ENCODE measurements at places on chromosomes 2 and 18.

DNA sequence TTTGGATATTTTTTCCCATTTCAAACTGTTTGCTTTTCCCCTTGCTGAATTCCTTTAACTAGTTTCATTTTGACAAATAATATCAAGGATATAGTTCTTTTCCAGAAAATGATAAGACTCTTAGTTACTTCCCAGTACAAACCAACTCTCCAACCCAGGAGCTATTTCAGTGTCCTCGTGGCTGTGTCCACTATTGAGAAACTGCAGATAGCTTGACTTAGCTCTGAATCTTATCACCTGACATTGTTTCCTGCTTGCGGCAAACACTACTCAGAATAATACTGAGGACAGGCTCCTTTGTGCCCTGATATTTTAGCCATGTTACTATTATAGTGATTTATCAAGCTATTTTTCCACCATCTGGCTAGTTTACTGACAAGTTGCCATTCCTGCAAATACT lies 74.6 kb downstream of the KLF7 start:
- no peak for DNase-seq

GRCh38 chr2:102059151-102059550 lies 67.4 kb downstream of the IL1R2 start:
- DNase-seq = no peak

DNA sequence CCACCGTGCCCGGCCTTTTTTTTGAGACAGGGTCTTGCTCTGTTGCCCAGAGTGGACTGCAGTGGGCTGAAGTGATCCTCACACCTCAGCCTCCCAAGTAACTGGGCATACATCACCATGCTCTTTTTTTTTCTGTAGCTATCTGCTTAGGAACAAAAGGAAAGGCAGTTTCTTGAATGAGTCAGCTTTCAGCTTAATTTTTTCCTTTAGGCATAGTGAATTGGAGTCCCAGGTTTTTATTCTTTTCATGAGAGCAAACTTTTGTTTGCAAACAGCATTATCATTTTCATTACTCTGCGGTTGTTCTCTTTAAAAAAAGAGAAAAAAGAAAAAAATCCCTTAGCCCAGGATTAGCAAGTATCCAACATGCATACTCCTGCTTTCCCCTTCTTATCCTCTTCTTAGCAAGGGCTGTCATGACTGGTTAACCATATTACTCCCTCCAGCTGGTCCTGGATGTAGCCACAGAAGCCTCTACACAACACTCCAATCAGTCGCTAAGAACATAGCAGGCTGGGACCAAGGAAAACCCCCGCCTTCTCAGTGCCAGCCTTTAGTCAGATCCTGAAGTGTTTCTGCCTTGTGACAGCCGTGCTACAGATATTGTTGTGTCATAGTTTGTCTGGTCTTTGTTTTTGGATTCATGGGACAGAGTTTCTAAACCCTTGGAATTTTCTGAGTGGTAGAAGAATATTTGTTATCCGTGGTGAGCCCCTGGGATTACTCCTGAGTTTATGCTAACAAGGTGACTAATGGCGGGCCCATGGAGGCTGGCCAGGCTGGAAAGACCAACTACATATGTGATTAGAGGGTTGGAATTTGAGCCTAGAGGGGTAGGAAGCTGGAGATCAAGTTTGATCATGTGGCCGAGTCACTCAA lies 23.3 kb upstream of the ST3GAL5 start:
- DNase-seq = no peak

GRCh38 chr2:101223814-101224231 lies 28.9 kb upstream of the CNOT11 start:
- no peak for DNase-seq

GRCh38 chr18:21682371-21683051 lies 22.1 kb downstream of the ABHD3 start:
- DNase-seq = no peak

GRCh38 chr18:44731530-44732237 lies 51.0 kb downstream of the SETBP1 start:
- no peak for DNase-seq

GRCh38 chr2:10260130-10260529 lies 42.6 kb upstream of the HPCAL1 start:
- DNase-seq = no peak

- DNase-seq = no peak
Measured at GRCh38 chr2:217710211-217710765, 292.5 kb downstream of the TNS1 start.

- DNase-seq = no peak
Measured at GRCh38 chr18:25365242-25365641, 13.3 kb upstream of the ZNF521 start.

DNA sequence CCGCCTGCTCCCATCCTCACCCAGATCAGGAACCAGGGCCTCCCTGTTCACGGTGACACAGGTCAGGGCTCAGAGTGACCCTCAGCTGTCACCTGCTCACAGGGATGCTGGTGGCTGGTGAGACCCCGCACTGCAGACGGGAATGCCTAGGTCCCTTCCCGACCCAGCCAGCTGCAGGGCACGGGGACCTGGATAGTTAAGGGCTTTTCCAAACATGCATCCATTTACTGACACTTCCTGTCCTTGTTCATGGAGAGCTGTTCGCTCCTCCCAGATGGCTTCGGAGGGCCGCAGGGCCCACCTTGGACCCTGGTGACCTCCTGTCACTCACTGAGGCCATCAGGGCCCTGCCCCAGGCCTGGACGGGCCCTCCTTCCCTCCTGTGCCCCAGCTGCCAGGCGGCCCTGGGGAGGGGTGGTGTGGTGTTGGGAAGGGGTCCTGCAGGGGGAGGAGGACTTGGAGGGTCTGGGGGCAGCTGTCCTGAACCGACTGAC lies 31.7 kb downstream of the GPC1 start:
- DNase-seq = no peak

DNA sequence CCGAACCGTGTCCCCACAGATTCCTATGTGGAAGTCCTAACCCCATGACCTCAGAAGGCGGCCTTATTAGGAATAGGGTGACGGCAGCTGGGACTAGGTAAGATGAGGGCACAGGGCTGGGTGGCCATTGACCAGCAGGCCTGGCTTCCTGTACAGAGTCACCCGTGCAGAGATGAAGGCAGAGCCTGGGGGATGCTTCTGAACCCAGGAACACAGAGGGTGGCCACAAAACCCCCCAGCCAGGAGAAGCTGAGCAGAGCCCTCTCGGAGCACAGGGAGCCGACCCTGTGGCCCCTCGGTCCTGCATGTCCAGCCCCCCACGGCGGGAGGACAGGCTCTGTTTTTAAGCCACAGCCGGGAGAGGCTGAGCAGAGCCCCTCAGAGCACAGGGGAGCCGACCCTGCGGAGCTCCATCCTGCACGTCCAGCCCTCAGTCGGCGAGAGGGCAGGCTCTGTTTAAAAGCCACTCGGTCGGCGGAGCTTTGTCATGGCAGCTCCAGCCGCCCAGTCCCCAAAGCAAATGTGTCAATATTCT lies 2.7 kb downstream of the PDCD1 start:
- no peak for DNase-seq

DNA sequence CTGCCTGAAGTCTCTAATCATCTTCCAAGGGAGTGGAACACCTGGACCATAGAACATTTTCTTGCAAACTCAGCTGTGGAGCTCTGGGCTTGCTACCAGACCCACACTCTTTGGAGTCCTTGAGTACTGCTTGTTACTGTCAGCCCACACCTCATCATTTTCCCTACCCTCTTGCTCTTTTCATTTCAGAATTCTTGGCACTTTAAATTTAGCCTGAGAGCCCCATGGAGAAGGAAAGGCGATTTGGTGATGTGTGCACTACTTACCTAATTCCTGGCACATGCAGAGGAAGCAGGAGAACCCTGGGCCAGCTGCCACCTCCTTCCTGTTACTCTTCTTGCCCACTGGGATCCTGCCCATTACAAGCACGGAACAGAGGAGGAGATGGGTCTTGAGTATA lies 31.7 kb downstream of the TMEM178A start:
- no peak for DNase-seq

- DNase-seq = no peak
Measured at GRCh38 chr2:76310894-76311633, 600.3 kb upstream of the GCFC2 start.

DNA sequence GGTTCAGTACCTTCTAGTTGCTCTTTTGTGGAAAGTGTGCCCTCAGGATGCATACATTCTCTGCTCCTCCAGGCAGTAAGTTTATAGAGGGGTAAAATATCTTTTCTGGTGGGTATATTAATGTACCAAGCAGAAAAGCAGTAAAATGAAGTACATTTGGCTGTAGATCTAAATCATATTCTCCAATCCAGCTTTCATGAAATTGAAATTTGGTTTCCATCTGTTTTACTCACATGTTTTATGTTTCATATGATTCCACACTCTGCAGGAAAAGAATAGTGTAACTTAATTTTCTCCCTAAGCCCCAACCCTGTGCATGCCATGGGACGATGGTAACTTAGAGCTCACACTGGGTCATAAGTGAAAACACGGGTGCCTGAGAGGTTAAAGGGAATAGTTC lies 172.3 kb downstream of the AKAIN1 start:
- no peak for DNase-seq

- no peak for DNase-seq
Measured at GRCh38 chr2:46308629-46309028, 11.4 kb downstream of the EPAS1 start.

GRCh38 chr2:11753452-11753885 lies 7.0 kb downstream of the LPIN1 start:
- peak; percentile 16 for DNase-seq

DNA sequence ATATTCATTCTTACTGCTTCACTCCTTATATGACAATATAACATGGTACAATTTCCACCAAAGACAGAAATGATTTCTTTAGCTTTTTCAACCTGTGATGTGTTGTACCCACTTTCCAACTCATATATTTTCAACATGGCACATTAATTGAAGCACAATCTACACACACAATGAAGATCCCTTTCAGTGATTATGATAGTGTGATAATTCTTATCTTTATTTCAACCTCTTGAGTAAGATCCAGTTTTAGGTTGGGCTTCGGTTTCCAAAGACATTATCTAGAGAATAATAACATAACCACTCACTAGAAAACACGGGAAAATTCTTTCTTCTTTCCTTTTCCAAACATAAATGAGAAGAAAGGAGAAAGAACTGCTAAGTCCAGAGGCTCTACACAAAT lies 3.4 kb upstream of the DSG3 start:
- no peak for DNase-seq

DNA sequence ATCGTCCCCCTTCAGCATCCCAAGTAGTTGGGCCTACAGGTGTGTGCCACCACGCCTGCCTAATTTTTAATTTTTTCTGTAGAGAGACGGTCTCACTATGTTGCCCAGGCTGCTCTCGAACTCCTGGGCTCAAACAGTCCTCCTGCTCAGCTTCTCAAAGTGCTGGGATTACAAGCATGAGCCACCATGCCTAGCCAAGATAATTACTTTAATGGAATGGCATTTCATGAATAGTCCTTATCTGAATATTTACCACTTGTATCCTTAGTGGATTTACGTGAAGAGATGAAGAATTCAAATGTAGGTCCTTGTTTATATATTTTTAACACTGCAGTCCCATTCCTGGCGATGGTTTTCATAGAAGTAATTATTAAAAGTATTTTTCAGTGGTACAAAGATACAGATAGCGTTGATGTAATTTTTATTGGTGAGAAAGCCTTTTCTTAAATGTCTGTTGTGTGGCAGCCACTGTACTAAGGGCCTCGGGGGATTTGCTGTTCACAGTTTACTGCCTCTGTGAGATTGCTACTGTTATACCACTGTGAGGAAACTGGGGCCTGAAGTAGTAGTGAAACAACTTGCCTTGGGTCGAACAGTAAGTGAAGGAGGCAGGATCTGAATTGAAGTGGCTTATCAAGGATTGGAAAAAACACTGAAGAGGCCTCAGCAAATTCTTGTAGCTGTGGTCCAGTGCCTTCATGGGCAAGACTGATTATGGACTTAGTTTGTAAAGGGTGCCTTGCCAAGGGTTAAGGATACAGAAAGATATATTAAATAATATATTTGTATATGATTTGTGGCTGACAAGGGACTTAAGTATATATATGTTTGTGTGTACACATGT lies 151.2 kb downstream of the PRPF40A start:
- no peak for DNase-seq

- no peak for DNase-seq
Measured at GRCh38 chr2:198587240-198587639, 782.8 kb downstream of the PLCL1 start.
